ENCODE measurements at places on chromosomes 13 and 19.

DNA sequence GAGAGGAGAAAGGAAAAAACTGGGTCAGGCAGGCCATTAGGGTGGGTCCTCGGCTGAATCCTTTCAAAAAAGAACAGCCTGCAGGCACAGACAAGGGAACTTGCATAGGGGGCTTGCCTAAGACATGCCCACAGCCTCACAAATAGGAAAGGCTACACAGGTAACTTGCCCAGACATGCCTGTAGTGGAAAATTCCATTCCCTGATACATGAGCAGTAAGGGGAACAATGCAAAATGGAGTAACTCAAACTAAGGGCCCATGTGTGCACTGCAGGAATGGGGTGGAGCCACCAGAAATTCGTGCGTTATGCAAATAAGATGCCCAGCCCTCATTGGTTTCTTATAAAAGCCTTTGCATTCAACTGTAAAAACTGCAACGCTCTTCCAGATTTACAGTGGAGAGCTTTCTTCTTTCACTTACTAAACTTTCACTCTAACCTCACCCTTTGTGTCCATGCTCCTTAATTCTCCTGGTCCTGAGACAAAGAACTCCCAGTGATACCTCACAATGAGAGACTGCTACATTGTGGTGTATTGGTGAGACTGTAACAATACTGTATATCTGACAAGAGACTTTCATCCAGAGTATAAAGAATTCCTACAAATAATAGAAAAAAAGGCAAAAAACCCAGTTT lies 59.5 kb upstream of the SLITRK1 start:
- DNase-seq, result no peak

DNA sequence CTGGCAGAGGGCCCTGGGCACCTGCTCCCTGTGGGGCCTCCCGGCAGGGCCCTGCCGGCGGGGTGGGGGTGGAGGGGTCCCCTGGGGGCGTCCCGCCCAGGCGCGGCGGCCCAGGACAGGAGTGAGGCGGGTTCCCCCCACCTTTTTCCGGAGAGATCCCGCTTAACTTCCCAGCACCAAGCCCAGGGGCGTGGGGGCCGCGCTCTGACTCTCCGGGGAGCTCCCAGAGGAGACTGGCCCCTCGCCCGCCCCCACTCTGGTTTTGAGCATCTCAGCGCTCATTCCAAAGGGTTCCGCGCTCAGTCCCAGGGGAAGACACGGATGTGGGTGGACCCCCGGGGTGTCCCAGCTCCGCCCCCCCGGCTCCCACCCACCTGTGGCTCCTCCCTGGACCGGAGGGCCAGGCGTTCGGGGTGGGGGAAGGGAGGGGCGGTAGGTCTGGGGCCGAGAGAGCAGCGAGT lies 476 bp downstream of the C2CD4C start:
- no peak for DNase-seq

GRCh38 chr19:36891768-36892357 lies 24.2 kb downstream of the ZNF829 start:
- no peak for DNase-seq

- no peak for DNase-seq
These were observed 136.7 kb upstream of the TMTC4 start for GRCh38 chr13:100811024-100811865.

Measured in SHP77 (cell line).